ENCODE measurements at places on chromosomes 7 and 10.
A peak's percentile ranks its signal among the peaks of the same experiment; 100 is the strongest.

DNA sequence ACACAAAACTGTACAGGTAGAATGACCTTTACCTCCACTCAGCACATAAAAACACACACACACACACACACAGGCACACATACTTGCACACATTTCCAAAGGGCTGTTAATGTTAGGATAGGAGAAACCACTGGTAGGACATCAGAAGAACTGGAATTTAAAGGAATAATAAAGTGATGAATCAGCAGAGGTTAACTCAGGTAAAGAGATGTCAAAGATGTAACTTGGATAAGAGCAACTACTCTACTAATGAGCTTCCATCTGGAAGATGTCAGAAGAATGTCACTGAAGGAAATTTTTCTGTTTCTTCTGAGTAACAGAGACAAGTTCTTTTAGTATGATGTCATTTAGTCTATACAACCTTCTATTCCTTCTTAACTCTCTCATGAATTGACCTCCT, 26.4 kb upstream of the GPR37 start:
- H3K27ac ChIP-seq = no peak overlapping the region
- no peak overlapping the region for H3K4me3 ChIP-seq
- no peaks in the 10 kb centered on the region for H3K36me3 ChIP-seq
- H3K27me3 ChIP-seq = no peaks in the 10 kb centered on the region

DNA sequence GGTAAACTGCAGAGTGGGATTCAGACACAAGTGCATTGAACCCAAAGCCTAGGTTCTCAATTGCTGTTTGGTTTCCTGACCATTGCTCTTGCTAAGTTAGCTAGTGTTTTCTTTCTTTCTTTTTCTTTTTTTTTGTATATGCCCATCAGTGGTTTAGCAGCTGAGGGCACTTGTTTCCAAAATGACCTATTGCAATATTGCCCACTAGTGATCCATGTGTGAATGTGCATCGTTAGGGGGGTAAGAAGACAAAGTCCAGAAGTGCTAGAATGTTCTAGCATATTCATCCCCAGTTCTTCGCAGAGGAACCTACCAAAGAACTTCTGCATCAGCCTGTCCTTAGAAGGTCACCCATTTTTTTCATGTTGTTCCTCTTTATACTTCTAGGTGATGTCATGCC, 252.8 kb upstream of the GPR26 start:
- no peak overlapping the region for H3K4me3 ChIP-seq
- H3K4me1 ChIP-seq = no peaks in the 10 kb centered on the region
- H3K36me3 ChIP-seq = no peaks in the 10 kb centered on the region
- no peak overlapping the region for H3K27ac ChIP-seq
- no peak for DNase-seq

DNA sequence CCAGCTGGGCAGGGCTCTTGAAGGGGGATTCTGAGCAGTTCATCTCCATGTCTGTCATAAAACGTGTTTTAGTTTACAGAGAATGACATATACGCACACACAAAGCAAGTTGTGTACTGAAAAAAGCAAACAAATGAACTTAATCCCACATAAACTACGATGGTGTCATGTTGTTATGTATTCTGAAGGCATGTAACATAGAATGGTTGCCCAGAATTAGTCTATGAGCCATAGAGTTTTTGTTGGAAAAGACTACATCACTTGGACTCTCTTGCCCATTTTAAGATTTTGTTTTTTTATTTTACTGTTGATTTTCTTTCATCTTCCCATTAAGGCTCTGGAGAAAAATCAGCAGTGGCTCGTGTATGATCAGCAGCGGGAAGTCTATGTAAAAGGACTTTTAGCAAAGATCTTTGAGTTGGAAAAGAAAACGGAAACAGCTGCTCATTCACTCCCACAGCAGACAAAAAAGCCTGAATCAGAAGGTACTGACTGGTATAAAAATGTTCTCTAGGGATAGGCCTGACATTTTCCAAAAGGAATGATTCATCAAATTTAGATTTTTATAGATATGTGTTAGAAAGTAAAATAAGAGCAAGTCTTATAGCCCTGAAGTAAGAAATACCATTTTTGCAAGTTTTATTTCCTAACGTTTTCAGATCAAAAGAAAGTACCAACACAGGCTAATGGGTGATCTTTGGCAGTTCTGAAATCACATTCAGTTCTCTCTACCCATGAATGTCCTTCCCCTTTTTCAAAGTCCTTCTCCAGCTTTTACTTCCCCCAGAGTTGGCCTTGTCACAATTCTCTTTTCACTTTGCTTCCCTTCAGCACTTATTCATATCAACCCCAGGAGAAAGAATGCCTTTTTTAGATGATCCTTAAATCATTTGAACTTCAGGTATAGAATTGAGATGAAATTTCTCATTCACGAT, 18.9 kb downstream of the CEP55 start:
- H3K36me3 ChIP-seq = peaks cover 24% of the 10 kb centered on the region
- H3K4me3 ChIP-seq = no peak overlapping the region
- no peak for DNase-seq
- H3K4me1 ChIP-seq = no peaks in the 10 kb centered on the region

- H3K27me3 ChIP-seq = no peaks in the 10 kb centered on the region
- H3K27ac ChIP-seq = no peak overlapping the region
- H3K36me3 ChIP-seq = no peaks in the 10 kb centered on the region
- no peak overlapping the region for H3K4me3 ChIP-seq
Measured at GRCh38 chr7:1948301-1948796, 278.3 kb downstream of the ELFN1 start.

DNA sequence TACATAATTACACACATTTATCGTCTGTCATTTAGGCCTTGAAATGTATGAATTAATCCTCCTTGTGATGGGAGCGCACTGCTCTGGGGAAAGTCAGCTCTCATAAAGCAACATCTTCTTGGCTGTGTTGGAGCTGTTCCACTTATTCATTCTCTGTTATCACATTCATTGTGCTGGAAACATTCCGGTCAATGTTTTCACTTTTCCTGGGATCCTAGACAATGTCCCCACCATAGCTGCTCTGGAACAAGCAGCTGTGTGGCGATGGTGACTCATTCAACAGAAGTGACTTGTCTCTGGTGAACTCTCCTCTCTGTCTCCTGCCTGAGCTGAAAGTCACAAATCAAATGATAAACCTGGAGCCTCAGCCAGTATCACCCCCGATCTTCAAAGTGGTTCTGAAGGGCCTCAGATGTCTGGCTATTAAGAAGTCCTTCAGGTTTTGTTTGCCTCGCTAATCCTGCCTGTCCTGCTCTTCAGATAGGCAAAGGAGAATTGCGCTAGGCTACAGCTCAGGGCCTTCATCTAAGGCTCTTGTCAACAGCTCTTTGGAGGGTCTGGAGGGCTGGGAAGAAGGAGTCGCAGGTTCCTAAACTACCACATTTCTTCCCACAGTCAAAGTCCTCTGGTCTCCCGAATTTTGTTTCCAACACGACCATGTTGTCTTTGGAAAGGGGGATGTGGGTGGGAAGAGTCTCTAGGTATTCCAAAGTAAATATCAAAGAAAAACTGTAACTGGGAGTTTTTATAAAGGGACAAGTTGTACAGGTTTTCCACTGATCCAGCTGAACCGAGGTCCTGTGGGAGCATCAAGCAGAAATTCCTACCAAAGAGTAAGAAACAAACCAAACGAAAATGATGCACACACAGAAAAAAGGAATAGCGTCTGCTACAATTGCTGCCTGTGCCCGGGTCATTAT, 29.3 kb downstream of the KLF6 start:
- no peaks in the 10 kb centered on the region for H3K36me3 ChIP-seq
- no peaks in the 10 kb centered on the region for H3K27me3 ChIP-seq
- H3K27ac ChIP-seq = peak overlapping the region; percentile 85
- no peak overlapping the region for H3K4me3 ChIP-seq
- H3K4me1 ChIP-seq = peaks cover 32% of the 10 kb centered on the region

Data from mesothelial cell of epicardium (in vitro differentiated cells).